ENCODE measurements at places on chromosomes 1 and 21. TPM values are rescaled to one million over a fixed set of nuclear protein-coding genes. Genes with fewer than 3 reads are reported as not detected.

WNT2B gene
- 1.2 TPM for total RNA-seq

GRHL3 gene
- total RNA-seq = not detected

GRCh38 chr1:160538985-160539651, 16.1 kb upstream of the SLAMF6 start:
- H3K4me1 ChIP-seq = peaks cover 33% of the 10 kb centered on the region
- no peaks in the 10 kb centered on the region for H3K27me3 ChIP-seq
- no peak for DNase-seq

OR2L3 gene
- not detected for total RNA-seq

- H3K4me3 ChIP-seq = no peak overlapping the region
- H3K27me3 ChIP-seq = no peaks in the 10 kb centered on the region
- H3K4me1 ChIP-seq = no peaks in the 10 kb centered on the region
Measured at GRCh38 chr1:89905395-89906058, 84.7 kb downstream of the LRRC8D start.

GRCh38 chr1:160520999-160521398, 2.1 kb downstream of the SLAMF6 start:
- no peaks in the 10 kb centered on the region for H3K27me3 ChIP-seq
- peak overlapping the region; percentile 98 for H3K4me3 ChIP-seq
- H3K36me3 ChIP-seq = peaks cover 6% of the 10 kb centered on the region
- DNase-seq = peak; percentile 41
- H3K27ac ChIP-seq = peak overlapping the region; percentile 79

RGS13 gene
- total RNA-seq = 0.32 TPM

DNA sequence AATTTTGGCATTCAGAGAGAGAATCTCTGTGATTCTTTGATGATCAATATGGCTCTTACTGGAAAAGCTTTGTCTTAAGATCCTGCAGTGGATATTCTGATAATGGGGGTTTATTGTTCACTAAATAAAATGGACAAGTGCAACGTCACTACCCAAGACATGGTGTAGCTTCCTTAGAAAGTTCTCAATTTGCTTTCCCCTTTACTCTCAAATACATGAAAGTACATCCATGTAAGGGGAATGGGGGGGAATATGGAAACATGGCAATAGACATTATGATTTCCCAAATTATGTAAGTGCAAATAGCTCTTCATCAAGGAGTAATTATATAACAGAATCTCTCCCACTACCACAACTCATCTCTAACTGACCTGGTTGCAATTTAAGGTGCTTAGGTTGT, 126.3 kb upstream of the DPYD start:
- no peak for DNase-seq
- H3K36me3 ChIP-seq = no peaks in the 10 kb centered on the region
- peaks cover 68% of the 10 kb centered on the region for H3K27me3 ChIP-seq
- H3K4me1 ChIP-seq = peaks cover 22% of the 10 kb centered on the region

Data from CD4-positive, CD25-positive, alpha-beta regulatory T cell (primary cell).